ENCODE measurements at places on chromosomes 1 and 21.

- no peak for DNase-seq
Measured at GRCh38 chr1:215606564-215607168, 39.6 kb downstream of the KCTD3 start.

GRCh38 chr1:221801773-221802516, 60.1 kb upstream of the DUSP10 start:
- DNase-seq = no peak

GRCh38 chr1:56535939-56536338, 43.4 kb downstream of the PLPP3 start:
- DNase-seq = no peak

DNA sequence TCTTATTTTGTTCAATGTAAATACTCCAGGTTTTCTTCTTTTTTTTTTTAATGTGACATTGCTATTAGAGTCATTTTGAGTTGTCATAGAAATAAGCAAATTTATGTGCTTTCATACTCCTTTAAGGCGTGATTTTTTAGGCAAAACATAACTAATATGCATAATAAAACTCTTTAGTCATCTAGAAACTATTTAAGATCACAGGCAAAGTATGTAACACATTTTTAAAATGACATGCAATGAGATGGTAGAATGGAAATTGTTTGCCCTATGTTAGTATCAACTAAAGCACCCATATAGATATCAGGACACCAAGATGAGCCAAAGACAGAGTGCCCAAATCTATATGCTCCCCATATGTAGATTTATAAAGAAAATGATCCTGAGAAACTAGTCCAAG, 41.5 kb upstream of the SGIP1 start:
- DNase-seq = no peak

DNA sequence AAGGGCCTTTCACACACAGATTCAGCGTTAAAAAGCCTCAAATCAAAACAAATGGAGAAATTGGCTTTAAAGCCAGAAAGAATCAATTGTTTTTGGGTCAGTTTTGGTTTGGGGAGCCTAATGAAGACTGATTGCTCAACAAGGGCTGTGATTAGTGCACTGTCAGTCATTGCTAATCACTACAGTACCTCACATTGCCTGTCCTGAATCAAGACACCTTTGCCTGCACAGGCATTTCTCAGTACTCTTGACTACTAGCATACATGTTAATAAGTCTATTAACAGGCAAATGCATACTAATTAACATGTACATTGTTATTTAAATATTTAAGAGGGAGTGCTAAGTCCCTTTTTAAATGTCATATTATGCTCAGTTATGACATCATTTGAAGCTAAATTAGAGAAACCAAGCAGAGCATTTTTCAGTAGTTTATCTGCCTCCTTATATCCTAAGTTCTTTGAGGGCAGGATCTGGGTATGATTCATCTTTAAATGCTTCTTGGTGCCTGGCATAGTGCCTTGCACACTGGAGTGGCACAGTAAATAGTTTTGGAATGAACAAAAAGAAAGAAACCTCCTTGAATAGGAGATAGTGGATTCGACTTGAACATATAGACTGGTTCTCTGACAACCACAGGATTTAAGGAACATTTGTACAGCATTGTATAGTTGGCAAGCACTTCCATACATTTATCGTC, 25.8 kb upstream of the CCN1 start:
- no peak for DNase-seq

DNA sequence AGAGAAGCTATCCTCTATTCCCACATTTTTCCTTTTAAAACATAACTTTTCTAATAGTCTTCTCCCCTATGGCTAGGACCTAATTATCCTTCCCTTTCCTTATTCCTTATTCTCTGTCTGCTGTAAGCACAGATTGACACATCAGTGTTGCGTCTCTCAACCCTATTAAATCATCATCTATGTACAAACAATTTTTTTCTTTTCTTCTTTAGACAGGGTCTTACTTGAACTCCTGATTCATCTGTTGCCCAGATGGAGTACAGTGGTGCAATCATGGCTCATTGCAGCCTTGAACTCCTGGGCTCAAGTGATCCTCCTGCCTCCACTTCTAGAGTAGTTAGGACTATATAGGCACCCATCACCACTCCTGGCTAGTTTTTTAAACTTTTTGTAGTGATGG, 8.3 kb downstream of the KLHDC9 start:
- no peak for DNase-seq

- DNase-seq = no peak
Measured at GRCh38 chr1:6982860-6983259, 197.6 kb downstream of the CAMTA1 start.

DNA sequence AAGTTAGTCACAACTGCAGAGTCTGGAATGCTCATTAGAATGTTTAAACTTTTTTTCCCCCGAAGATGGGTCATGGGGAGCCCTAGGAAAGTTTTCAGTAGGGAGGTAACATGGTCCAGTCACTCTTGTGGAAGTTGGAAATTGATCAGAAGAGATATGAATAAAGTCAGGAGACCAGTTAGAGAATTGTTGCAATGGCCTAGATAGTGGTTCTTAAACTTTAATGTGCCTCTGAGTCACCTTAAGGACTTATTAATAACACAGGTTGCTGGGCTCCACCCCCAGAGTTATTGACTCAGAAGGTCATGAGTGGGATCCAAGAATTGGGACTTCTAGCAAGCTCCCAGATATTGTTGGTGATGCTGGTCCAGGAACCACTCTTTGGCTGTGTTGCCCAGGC, 3.2 kb upstream of the TFAP2E start:
- no peak for DNase-seq

- DNase-seq = no peak
Measured at GRCh38 chr1:107124694-107125093, 16.1 kb upstream of the NTNG1 start.

DNA sequence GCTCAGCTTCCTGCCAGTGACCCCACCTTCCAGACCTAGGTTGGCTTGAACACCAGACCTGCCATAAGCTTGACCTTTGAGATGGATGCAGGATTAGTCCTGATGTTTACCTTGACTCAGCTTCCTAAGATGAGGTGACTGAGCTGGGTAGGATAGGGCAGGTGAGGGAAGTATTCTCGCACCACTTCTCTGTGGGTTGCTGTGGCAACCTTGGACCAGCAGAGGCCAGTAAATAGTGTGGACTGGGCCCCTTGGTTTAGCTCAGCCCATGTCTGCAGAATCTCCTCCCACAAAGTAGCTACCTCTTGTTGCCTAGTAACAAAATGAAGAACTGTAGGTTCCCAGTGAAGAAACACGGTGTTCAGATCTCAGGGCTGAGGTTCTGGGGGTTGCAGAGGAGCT, 8.4 kb downstream of the RPS6KA1 start:
- no peak for DNase-seq
